Stimulated activated CD4-positive, alpha-beta T cell treated with anti-CD3 and anti-CD28 coated beads, Interleukin-1b, Interleukin-23, amount 100 ng/mL, for 48 hours (primary cell): ENCODE measurements at places on chromosomes 12 and 14.

DNA sequence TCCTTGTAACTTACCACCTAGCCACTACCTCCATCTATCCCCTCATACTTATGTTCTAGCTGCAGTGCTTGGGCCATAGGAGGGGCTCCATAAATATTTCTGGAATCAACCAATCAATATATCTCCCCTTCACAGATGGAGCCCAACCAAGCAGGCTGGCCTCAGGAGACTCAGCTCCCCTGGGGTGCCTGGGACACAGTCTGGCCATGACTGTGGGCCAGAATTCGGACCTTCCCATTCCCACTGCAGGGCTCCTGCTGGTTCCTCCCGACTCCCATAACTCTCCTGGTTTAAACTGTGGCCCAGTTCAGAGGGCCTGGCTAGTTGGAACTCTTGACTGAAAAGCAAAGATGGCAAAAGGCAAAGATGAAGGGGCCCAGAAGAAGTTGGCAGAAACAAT lies 13.0 kb downstream of the TTC7B start:
- DNase-seq, result no peak

DNA sequence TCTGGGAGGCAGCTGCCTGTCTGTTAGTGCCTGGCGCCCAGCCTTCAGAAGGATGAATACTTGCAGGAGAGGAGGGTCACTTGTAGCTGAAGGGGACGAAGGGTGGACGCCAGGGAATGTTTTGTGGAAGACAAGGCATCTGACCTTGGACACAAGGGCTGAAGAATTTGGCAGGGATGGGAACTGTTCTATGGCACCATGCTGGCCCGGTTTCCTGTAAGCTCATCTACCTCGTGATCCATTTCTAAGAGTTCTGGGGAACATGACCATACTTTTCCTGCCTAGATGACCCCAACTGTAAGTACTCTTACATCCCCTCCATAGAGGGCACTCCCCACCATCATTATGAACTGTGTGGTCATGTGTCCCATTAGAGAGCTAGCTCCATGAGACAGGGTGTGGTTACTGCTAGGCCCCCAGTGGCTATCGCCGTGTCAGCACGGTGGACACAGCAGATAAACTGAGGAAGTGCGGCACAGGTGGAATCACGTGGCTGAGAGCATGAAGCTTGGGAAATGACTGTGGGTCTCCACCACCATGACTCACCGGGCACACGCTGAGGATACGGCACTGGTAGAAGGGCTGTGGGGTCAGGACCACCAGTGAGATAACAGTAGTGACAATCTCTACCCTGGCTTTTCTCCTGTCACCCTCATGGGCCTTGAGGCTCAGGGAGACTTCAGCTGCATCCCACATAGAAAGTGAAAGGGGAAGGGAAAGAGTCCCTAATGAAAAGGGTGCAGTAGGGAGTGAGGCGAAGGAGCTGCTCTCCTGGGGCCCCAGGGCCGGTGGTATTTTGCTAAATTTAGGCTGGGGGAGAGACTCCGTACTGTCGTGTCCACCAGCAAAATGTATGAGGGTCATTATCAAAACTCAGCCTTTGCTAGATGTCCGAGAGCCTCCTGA lies 252.6 kb downstream of the FOXN3 start:
- no peak for DNase-seq

- no peak for DNase-seq
Observed at GRCh38 chr14:22184830-22185168, 404.2 kb downstream of the DAD1 start.

- no peak for DNase-seq
Observed at GRCh38 chr12:65184176-65184857, 14.9 kb downstream of the LEMD3 start.

- DNase-seq, result peak; percentile 28
Observed at GRCh38 chr12:56104815-56105608, 653 bp downstream of the PA2G4 start.

- DNase-seq, result no peak
Observed at GRCh38 chr14:61570549-61571290, 124.6 kb upstream of the HIF1A start.

DNA sequence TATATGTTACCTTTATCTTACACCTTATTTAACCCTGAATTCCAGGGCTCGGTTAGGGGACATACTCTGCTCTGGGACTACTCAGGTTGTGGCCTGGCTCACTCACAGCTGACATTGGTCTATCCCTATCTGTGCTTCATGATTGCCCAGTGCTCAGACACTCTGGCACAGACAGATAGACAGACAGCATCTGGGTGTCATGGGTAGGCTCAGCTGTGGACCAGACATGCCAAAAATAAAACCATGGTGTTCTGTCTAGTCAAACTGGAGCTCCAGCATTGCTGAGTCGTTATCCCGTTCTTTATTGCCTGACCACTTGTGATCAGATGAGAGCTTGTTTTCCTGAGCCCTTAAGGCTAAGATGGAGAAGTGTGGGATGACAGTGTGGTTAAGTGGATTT lies 29.0 kb downstream of the FBXW8 start:
- no peak for DNase-seq

GRCh38 chr12:65276916-65277530 lies 1.5 kb upstream of the MSRB3 start:
- no peak for DNase-seq

DNA sequence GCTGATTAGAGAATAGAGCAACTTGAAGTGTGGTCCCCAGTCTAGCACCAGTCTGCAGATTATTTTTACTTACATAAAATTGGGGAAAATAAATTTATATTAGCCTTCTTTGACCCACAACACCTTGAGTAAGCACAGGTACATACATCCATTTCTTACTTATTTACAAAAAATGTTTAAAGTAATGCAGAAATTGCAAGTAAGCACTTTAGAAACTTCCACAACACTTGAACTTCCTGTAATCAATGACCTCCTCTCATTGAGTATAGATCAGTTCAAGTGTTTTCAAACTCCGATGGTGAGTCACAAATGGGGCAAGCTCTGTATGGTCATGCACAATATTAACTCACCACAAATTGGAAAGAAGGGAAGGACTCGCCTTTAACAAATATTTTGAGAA lies 83.3 kb downstream of the KIF21A start:
- no peak for DNase-seq

- no peak for DNase-seq
Observed at GRCh38 chr12:45601390-45601789, 128.1 kb upstream of the ARID2 start.

DNA sequence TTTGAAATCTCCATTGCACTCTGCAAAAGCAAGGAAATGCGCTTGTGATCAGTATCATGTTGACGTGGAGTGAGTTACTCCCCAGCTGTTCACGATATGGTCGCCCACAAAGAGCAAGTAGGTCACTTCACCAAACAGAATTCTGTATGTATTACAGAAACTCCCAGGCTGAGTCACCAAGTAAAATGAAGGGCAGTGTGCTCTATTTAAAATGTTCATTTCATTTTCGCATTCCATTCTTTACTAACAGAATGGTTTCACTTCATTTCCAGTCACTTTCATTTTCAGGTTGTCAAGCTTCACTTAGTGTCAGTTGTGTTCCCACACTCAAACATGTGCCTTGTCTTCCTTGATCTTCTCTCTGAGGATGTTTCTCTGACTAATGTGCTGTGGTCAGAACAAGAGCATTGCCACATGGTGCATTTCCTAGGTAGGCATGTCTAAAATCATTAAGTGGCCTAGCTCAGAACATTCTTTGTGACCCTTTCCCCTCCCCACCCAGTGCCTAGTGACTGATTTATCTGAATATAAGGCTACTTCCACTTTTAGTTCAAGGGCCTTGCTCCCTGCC lies 391.2 kb downstream of the RAD51B start:
- DNase-seq, result peak; percentile 51

DNA sequence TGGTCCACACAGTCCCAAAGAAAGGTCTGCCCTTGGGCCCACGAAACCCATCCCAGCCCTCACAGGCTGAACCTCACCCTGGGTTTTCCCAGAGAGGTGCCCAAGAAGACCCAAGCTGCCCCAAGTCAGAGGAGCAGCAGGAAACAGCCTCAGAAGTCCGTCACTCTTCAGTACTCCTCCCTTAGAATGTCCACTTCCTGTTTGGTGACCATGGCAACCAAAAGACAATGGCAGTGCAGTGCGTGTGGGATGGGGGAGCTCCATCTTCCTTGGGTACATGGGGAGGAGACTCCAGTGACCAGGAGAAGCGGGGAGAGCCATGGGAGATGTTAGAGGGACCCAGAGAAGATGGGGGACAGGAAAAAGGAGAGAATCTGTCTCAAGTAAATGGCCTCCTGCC lies 11.3 kb downstream of the SELPLG start:
- DNase-seq, result no peak

DNA sequence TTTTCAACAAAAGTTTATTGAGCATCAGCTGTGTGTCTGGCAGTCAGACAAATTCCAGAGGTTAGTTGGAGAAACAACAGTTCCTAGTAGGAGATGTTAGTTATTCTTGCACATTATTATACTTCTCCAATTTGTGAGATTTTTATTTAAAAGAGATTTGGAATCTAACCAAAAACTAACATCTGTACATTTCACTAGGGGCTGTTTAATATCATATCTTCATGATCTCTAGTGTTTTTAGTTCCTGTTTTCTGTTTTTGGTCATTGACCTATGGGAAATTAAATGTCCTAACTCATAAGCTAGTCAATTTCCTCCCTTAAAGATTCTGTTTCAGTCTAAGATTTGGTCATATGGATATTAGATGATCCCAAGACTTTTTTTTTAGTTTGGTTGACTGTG lies 34.1 kb upstream of the KLHDC2 start:
- DNase-seq, result no peak

- DNase-seq, result no peak
Observed at GRCh38 chr14:71432334-71433110, 499.7 kb upstream of the RGS6 start.

- DNase-seq, result no peak
Observed at GRCh38 chr12:25755136-25755970, 202.3 kb upstream of the LMNTD1 start.

GRCh38 chr12:89568484-89568883 lies 42.6 kb upstream of the POC1B start:
- DNase-seq, result no peak

- no peak for DNase-seq
Observed at GRCh38 chr12:11071414-11071813, 9.3 kb upstream of the TAS2R46 start.

DNA sequence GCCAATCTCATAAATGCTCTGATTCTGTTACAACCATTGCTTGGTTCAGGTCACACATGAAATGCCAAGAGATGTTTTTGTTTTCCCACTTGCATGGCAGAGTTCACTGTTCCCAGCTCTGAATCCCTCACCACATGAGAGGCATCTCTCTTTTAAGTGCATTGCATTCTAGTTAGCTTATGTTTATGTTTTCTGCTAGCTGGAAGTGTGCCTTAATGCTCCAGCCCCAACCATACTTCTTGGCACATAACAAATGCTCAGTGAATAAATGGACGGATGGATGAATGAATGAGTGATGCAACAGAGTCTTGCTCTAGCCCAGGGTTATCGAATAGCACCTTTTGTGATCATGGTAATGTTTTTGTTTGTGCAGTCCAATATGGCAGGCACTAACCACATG lies 197.3 kb downstream of the PPM1H start:
- DNase-seq, result no peak

DNA sequence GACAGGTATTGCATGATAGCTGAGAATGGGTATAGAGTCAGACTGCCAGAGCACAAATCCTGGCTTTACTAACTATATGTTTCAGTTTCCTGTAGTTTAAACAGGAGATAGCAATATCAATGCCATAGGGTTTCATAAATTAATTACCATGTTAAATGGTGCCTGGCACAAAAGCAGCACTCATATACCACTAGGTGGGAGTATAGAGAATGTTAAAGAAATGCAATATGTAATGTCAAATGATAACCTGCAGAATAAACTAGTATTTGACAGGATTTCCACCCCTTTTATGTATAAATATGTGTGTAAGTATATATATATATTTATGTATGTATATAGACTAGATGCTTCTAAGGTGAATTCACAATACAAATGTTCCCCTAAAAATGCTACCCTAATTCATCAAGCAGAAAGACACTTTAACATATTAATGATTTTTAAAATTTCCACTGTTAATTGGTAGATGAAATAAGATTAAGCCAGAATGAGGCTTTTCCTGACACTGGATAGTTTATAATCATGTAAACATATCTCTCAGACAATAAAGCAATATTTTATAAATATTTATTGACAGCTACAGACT lies 8.6 kb downstream of the WDR89 start:
- DNase-seq, result no peak

DNA sequence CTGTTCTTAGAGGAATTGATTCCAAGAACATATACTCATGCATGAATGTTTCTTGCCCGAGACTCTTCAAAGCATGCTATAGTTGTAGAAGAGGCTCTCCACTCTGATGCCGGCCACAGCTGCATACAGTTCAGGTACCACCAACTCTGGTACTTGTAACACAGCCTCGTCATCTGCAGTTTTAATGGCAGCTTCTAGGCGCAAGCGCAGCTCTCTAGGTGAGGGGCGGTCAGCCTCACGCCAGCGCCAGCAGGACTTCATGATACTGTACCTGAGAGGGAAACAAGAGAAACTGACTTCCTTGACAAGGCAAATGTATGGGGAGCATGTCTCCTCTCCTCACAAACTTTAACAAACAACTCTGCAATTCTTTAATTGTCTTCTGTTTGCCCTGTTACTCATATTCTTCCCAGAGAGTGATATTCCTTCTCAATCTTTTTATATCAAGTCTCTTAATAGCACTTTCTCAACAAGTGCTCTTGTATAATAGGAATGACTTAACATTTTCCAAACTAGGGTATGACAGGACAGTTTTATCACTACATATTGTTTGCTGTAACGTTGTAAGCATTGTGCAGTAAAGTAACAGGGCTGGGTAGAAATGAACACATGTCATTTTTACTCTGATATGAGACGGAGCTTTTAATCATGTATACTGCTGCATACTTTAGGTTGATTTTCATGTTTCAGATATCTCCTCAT lies 6.8 kb upstream of the MAGOHB start:
- DNase-seq, result no peak

GRCh38 chr12:121968876-121969275 lies 50.5 kb downstream of the CFAP251 start:
- DNase-seq, result no peak

GRCh38 chr14:22980672-22981089 lies 1.7 kb downstream of the AJUBA start:
- DNase-seq, result no peak

DNA sequence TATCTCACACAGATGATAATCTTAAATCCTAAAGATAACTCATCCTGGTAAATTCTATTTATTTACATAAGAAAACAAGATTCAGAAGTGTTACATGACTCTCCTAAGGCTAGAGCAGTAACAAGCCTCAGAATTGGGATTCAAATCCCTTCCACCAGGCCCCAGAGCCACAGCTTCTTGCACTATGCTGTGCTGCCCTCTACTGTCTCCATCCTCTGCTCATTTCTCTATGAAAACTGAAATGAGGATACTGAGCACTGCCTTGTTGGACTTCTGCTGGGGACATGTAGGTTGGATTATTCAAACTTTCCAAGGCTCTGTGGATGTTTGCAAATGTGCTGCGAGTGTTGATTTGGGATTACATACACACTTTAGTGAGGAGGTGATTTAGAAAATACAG lies 23.5 kb upstream of the C12orf50 start:
- DNase-seq, result no peak

DNA sequence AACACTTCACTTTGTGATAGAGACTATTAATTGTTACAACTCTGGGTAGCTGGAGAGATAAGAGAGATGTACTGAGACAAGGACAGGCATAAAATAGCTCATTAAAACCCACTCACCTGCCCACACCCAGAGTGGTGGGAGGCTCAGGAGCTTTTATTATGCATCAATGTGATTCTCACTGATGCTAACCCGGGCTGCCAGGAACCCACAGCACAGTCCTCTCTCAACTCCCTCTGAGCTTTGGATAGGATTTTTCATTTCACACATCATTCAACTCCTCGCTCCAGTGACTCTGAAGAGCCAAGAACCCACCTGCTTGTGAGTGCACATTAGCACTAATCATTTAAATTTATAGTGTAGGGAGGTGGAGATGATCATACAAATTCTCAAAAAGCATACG lies 827.9 kb downstream of the FLRT2 start:
- DNase-seq, result no peak
